ENCODE measurements at places on chromosomes 1 and 21.

DNA sequence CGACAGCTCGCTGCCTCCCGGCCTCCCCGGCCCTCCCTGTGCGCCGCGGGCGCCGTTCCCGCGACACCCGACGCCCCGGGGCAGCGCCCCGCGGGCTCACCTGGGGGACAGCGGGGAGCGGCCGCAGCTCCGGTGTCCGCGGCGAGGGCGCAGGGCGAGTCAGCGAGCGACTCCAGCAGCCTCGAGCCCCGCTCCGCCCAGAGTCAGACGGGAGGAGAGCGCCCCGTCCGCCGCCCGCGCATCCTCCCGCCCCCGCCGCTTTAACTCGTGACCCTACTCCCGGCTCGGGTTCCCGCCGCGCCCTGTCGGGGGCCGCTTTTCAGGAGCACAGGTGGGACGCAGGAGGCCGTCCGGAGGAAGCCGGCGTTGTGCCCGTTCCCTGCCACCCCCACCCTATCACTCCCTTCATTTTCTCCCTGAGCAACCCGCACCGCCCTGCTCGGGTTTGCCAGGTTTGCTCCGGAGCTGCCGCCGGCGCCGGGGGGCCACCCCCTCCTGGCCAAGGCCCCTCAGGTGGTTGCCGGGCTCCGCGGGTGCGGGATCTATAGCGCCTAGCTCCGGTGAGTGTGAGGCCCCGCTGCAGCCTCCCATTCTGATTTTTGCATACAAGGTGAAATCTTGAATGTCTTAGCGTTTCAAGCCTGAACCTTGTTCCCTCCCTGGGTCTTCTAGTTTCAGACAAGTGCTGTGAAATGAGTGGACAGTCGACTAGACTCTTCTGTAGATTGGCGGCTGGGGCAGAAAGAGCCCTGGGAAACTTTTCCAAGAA, at the start of gene MCOLN3:
Gene MCOLN3, minus strand, starts transcription at position 205 of the 769 bp plus-strand sequence. CDS start 3,140 bp downstream, outside the sequence.
- DNase-seq, result peak; percentile 37

DNA sequence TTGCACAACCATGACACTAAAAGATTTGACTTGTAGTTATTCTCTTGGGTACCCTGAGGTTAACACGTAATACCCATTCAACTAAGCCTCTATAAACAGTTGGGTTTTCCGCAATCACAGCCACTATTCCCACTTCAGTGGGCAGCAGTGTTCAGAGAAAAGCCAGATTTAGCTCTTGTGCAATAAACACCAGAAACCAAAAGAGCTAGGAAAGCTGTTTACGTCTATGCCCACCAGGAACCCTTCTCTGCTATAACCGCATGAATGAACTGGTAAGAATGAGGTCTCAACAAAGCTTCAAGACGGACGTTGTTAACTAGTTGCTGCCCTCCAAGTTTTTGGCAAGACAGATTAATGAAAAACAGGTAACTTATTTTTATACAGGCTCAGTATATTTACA, 101.3 kb downstream of the SLC45A1 start:
- DNase-seq, result no peak

- no peak for DNase-seq
Measured at GRCh38 chr1:57474137-57474750, 50.4 kb upstream of the DAB1 start.

DNA sequence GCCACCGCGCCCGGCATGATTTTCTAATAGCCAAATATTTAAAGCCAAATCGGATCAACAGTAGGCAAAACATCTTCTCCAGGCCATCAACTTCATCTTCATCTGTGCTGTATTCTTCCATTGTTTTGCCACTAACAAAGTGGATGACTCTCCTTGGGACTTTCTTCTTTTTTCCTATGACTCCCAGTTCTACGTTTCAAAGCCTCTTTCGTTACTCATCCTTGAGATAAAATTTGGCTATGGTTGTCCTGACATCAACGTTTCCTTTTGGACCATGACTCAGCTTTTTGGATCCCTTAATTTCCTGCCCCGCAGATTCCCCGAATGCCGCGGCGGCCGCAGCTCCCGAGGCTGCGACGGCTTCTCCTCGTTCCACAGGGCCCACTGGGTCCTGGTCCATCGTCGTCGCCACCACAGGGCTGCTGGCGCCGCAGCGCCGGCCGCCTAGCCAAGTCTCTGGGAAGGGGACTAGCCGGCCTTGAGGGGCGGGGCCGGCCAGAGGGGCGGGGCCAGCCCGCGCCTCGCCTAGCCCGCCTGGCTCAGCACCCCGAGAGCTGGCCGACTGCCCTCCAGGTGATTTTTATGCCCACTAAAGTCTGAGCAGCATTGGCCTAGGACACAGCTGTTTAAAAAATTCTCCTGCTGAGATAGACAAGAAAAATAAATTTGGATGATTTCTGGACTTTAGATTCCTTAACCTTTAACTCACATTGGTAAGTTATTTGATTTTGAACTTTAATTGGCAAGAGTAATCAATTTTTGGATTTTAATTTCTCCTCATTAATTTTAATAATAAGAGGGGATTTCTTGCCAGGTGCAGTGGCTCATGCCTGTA, 93.9 kb downstream of the ADCY10 start:
- no peak for DNase-seq

DNA sequence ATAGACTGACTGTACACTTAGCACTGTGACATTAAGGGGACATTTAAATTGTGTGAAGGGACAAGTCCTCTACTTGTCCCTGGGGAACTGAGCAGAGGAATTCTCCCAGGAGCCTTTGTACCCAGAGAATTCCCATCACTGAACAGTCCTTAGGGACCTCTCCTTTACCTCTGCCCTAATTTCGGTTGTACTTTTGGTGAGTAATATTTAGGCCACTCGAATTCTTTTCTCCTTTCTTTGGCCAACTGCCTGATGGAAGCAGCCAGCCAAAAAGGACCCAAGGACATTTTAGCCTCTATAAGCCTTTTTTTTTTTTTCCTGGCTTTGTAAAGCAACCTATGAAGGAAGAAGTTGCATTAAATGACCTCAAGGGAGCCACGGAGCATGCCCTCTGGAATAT, 71.5 kb downstream of the NR5A2 start:
- no peak for DNase-seq

- DNase-seq, result no peak
Measured at GRCh38 chr1:147747966-147748365, 12.4 kb downstream of the GJA5 start.

- DNase-seq, result no peak
Measured at GRCh38 chr1:24343412-24344089, 24.4 kb downstream of the GRHL3 start.

Measured in activated T-cell treated with anti-CD3 and anti-CD28 coated beads for 1 hour (primary cell).